ENCODE measurements at places on chromosomes 3 and 15. TPM values are rescaled to one million over a fixed set of nuclear protein-coding genes. Genes with fewer than 3 reads are reported as not detected.

DNA sequence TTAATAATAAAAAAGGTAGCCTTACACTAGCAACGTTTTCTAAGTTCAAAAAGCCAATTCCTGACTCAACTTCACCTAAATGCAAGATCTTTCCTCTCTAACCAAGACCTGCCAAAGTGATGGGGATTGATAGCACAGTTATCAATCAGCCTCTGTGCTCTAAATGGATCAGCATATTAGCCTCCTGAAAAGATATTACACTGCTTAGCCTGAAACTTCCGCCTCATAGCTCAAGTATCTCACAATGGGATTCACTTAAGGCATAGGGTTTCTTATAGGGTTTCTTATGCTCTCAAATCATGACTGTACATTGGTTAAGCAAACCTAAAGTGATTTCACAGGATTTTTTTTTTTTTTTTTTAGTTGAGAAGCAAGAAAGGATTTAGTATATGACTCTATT, 436 bp upstream of the SLC9A9 start:
- no peaks in the 10 kb centered on the region for H3K27me3 ChIP-seq
- peak overlapping the region; percentile 62 for H3K27ac ChIP-seq
- no peak for DNase-seq
- no peak overlapping the region for H3K4me3 ChIP-seq
- no peaks in the 10 kb centered on the region for H3K4me1 ChIP-seq
- no peaks in the 10 kb centered on the region for H3K36me3 ChIP-seq

GRCh38 chr3:44048196-44048924, 193.3 kb upstream of the TOPAZ1 start:
- H3K27me3 ChIP-seq = no peaks in the 10 kb centered on the region
- H3K36me3 ChIP-seq = no peaks in the 10 kb centered on the region
- no peak overlapping the region for H3K27ac ChIP-seq

GRCh38 chr3:167626490-167626889, 27.3 kb downstream of the WDR49 start:
- H3K4me1 ChIP-seq = no peaks in the 10 kb centered on the region
- H3K27ac ChIP-seq = no peak overlapping the region
- H3K4me3 ChIP-seq = no peak overlapping the region
- H3K27me3 ChIP-seq = no peaks in the 10 kb centered on the region
- H3K36me3 ChIP-seq = no peaks in the 10 kb centered on the region
- no peak for DNase-seq

The NIPA2 gene
- total RNA-seq = 40.3 TPM

DNA sequence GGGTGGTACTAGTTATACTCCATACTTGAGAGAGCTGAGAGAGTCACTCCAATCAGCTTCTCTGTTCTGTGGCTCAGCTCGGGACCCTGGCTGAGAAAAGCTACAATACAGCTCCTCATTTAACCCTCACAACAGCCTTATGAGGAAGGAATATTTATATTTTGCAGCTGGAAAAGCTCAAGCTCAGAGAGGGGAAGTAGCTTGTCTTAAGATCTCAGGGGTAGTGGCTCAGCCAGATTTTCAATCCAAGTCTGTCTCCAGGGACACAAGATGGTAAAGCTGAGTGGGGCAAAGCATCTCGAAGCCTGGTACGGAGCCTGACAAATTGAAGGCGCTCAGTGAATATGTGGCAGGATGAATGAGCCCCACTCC, 14.8 kb downstream of the SCAMP2 start:
- no peaks in the 10 kb centered on the region for H3K36me3 ChIP-seq
- no peaks in the 10 kb centered on the region for H3K27me3 ChIP-seq
- no peaks in the 10 kb centered on the region for H3K4me1 ChIP-seq
- H3K27ac ChIP-seq = peak overlapping the region; percentile 14
- no peak for DNase-seq

The NANOGP8 gene
- 1.3 TPM for total RNA-seq

- peaks cover 34% of the 10 kb centered on the region for H3K4me1 ChIP-seq
- peak overlapping the region; percentile 52 for H3K27ac ChIP-seq
- H3K36me3 ChIP-seq = peaks cover 2% of the 10 kb centered on the region
- no peaks in the 10 kb centered on the region for H3K27me3 ChIP-seq
Measured at GRCh38 chr15:93049914-93050578, 39.0 kb downstream of the RGMA start.

The NR2E3 gene
- 2.9 TPM for total RNA-seq

The CIDEC gene
- total RNA-seq = 92.3 TPM

- DNase-seq = no peak
- no peaks in the 10 kb centered on the region for H3K4me1 ChIP-seq
- no peaks in the 10 kb centered on the region for H3K36me3 ChIP-seq
- no peak overlapping the region for H3K27ac ChIP-seq
Measured at GRCh38 chr3:150784747-150785125, 21.8 kb upstream of the SIAH2 start.

Measured in breast epithelium (tissue), 4 donors.